Colonic mucosa (tissue), 4 donors: ENCODE measurements at places on chromosomes 2 and 18. TPM values are rescaled to one million over a fixed set of nuclear protein-coding genes. Genes with fewer than 3 reads are reported as not detected.

DNA sequence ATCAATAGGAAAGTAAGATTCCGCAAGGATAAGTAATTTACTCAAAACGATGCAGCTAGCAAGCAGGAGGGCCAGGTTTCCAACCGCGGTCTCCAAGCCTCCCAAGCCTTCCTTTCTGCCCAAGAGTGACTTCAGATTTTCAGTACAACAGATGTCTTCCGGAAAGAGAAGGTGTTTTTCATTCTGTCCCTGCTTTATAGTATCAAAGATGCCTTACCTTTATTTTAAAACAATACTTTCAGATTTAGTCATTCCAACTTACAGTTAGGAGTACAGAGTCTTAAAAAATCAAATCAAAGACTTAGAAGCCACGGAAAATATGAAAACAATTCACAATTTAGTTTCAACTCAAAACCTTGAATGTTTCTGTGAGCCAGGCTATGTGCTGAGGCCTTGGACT is 43.6 kb downstream of the CYB5A start:
- H3K27me3 ChIP-seq, result no peaks in the 10 kb centered on the region
- H3K27ac ChIP-seq, result no peak overlapping the region
- no peak for DNase-seq
- H3K4me3 ChIP-seq, result no peak overlapping the region

- H3K27ac ChIP-seq, result no peak overlapping the region
- H3K4me1 ChIP-seq, result no peaks in the 10 kb centered on the region
- H3K4me3 ChIP-seq, result no peak overlapping the region
- no peaks in the 10 kb centered on the region for H3K27me3 ChIP-seq
- no peak for DNase-seq
These were observed 18.5 kb upstream of the FAM171B start for GRCh38 chr2:186675380-186675779.

DNA sequence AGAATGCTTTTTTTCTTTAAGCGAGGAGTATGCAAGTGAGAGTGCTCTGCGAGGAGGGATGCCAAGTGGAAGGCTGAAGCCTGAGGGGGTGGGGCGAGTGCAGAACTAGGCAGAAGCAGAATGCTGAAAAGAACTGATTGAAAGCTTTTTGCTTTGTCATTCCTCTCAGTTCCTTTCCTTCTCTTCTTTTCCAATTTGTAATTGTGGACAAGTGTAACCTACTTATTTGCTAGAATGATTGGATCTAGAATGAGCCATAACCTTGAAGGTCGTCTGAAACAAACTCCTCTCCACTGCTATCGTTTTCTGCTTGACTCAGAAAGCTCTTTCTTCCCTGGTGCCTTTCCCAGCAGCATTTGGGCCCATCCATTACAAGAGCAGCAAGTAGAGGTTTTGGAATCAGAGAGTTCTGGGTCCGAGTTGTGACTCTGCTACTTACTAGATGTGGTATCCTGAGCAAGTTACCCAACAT is 115.3 kb downstream of the METTL8 start:
- H3K27ac ChIP-seq, result no peak overlapping the region
- no peak overlapping the region for H3K4me3 ChIP-seq
- no peaks in the 10 kb centered on the region for H3K27me3 ChIP-seq
- no peak for DNase-seq
- H3K4me1 ChIP-seq, result no peaks in the 10 kb centered on the region

GRCh38 chr2:168338803-168339437 is 91.5 kb upstream of the STK39 start:
- H3K27ac ChIP-seq, result no peak overlapping the region
- no peak overlapping the region for H3K4me3 ChIP-seq
- H3K27me3 ChIP-seq, result no peaks in the 10 kb centered on the region
- DNase-seq, result no peak
- H3K36me3 ChIP-seq, result no peaks in the 10 kb centered on the region
- no peaks in the 10 kb centered on the region for H3K4me1 ChIP-seq

- no peaks in the 10 kb centered on the region for H3K4me1 ChIP-seq
- H3K27me3 ChIP-seq, result no peaks in the 10 kb centered on the region
- no peak overlapping the region for H3K27ac ChIP-seq
- DNase-seq, result no peak
- no peak overlapping the region for H3K4me3 ChIP-seq
- no peaks in the 10 kb centered on the region for H3K36me3 ChIP-seq
These were observed 420.5 kb downstream of the STK39 start for GRCh38 chr2:167826906-167827305.

The RAD51AP2 gene
- 0.12 TPM for total RNA-seq

DNA sequence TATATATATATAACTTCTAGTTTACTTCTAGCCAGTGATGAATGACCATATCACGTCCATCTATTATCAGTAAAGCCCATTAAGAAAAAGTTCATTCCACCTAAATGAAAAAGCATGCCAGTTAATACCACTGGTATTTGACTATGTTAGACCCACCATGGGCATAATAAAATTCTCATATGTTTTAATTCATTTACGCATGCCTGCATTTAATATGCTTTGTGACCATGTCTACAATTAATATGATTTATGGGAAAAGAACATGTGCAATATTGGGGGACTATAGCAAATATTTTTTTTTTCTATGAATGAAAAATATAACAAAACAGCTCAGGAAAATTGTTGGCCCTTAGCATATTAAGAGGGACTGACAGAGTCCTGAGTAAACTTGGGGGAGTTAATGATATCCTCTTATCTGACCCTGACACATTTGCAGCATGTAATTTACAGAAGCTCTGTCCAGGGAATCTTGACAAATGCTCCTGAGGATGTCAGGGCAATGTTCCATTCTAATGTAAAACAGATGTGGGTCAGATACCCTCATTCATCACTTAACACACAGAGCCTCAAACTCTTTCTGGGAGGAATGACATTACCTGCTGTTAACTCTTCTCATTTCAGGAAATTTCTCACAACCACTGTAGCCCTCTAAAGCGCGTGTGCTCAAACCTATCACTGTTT is 90.6 kb downstream of the PAX3 start:
- no peak overlapping the region for H3K27ac ChIP-seq
- no peaks in the 10 kb centered on the region for H3K36me3 ChIP-seq
- no peak for DNase-seq
- no peaks in the 10 kb centered on the region for H3K27me3 ChIP-seq
- H3K4me1 ChIP-seq, result no peaks in the 10 kb centered on the region

The SYT4 gene
- total RNA-seq, result 1.2 TPM

DNA sequence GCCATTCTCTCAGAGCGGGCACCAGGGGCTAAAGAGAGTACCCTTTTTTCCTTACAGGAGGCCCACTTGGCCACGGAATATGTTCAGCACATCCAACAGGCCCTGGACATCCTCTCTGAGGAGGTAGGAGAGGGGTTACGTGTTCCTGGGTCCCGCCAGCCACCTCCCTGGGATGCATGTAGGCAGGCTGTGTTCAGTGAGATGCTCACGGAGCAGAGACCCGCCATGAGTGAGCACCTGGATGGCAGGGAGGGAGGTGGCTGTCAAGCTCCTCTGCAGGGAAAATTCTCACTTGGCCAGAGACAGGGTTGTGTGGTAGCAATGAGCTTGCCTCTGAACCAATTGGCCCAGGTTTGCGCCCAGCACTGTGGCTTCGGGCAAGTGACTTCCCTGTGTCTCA is 123.1 kb upstream of the PPP1CB start:
- H3K27ac ChIP-seq, result no peak overlapping the region
- H3K27me3 ChIP-seq, result no peaks in the 10 kb centered on the region
- no peak for DNase-seq
- H3K4me3 ChIP-seq, result no peak overlapping the region

The SLC11A1 gene
- 1.8 TPM for total RNA-seq

The LINC00305 gene
- total RNA-seq, result not detected

GRCh38 chr2:121634354-121635307 is 14.6 kb downstream of the CLASP1 start:
- H3K27me3 ChIP-seq, result no peaks in the 10 kb centered on the region
- no peaks in the 10 kb centered on the region for H3K36me3 ChIP-seq
- H3K4me1 ChIP-seq, result no peaks in the 10 kb centered on the region
- no peak overlapping the region for H3K4me3 ChIP-seq
- DNase-seq, result no peak
- H3K27ac ChIP-seq, result no peak overlapping the region

DNA sequence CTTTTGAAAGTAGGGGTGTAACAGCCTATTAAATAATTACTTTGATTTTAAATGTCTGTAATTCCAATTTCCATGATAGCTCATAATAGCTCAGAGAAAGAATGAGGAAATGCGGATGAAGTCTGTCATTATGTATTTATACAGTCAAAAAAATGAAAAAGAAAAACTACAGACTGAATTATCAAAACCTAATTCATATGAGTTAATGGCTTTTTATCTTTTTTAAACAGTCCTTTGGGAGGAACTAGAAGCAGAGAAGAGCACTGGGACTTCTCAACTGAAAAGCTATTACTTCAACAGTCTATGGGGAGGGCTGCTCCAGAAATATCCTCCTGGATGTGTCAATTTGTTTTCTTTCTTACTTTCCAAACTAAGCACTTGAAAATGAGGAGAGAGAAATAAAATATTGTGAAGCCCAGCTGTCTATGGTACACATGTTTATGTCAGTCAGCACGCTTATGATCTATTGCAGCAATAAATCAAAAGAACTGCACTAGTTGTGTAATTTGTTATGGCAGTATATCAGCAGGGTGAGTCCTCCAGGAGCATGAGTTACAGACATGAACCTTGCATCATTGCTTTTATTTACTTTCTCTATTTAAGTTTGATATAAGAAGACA is 1550.2 kb downstream of the LRP1B start:
- no peak overlapping the region for H3K27ac ChIP-seq
- H3K4me1 ChIP-seq, result no peaks in the 10 kb centered on the region
- DNase-seq, result no peak
- no peaks in the 10 kb centered on the region for H3K36me3 ChIP-seq
- H3K4me3 ChIP-seq, result no peak overlapping the region
- no peaks in the 10 kb centered on the region for H3K27me3 ChIP-seq

- H3K4me1 ChIP-seq, result no peaks in the 10 kb centered on the region
- H3K27me3 ChIP-seq, result peaks cover 14% of the 10 kb centered on the region
- no peak overlapping the region for H3K27ac ChIP-seq
- no peaks in the 10 kb centered on the region for H3K36me3 ChIP-seq
- H3K4me3 ChIP-seq, result no peak overlapping the region
These were observed 7.3 kb upstream of the ASIC4 start for GRCh38 chr2:219506802-219507526.

DNA sequence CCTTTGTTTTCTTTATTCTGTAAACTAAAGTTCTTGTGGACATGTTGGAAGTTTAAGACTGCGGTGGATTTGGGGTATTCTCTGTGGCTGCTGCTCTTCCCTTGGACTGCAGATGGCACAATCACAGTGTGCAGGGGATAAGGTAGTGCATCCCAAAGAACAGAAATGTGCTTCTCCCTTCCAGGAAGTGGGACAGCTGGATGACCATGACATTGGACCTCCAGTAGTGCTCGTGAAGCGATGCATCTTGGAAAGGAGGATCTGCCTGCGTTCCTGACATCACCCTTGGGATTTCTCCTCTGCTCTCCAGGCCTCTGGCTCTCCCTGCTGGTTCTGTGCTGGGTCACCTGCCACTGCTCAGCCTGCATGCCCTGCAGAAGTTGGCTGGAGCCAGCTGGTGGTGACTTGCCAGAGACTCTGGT is 109.9 kb downstream of the SLC4A3 start:
- no peaks in the 10 kb centered on the region for H3K36me3 ChIP-seq
- no peaks in the 10 kb centered on the region for H3K4me1 ChIP-seq
- no peaks in the 10 kb centered on the region for H3K27me3 ChIP-seq
- no peak for DNase-seq

The KCTD1 gene
- total RNA-seq, result 13.6 TPM

GRCh38 chr2:32484937-32485336 is 128.1 kb downstream of the BIRC6 start:
- no peaks in the 10 kb centered on the region for H3K4me1 ChIP-seq
- H3K36me3 ChIP-seq, result peaks cover 11% of the 10 kb centered on the region
- no peaks in the 10 kb centered on the region for H3K27me3 ChIP-seq
- no peak for DNase-seq
- H3K4me3 ChIP-seq, result no peak overlapping the region

- no peaks in the 10 kb centered on the region for H3K4me1 ChIP-seq
- no peak for DNase-seq
- no peaks in the 10 kb centered on the region for H3K36me3 ChIP-seq
- peaks cover 3% of the 10 kb centered on the region for H3K27me3 ChIP-seq
These were observed 119.1 kb downstream of the CCDC74A start for GRCh38 chr2:131646669-131647297.

DNA sequence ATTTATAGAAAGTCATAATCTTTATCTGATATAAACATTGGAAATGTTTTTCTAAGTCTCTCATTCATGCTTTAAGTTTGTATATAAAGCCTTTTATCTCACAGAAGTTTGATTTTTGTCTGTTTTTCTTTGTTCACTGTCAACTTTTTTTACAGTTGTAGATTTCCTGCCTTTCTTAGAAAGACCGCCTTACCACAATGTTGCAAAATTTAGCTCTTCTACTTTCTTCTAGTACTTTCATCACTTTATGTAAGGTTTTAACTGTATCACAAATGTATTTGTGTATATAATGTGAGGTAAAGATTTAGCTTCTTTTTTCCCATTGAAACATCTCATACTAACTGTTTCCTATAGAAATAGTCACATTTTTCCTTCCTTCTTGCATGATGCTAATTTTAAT is 136.1 kb downstream of the DNAH6 start:
- H3K27ac ChIP-seq, result no peak overlapping the region
- H3K4me3 ChIP-seq, result no peak overlapping the region
- no peaks in the 10 kb centered on the region for H3K27me3 ChIP-seq
- H3K4me1 ChIP-seq, result no peaks in the 10 kb centered on the region
- no peaks in the 10 kb centered on the region for H3K36me3 ChIP-seq

- no peak overlapping the region for H3K4me3 ChIP-seq
- H3K27me3 ChIP-seq, result no peaks in the 10 kb centered on the region
- no peak overlapping the region for H3K27ac ChIP-seq
These were observed 209.3 kb upstream of the SOX11 start for GRCh38 chr2:5482929-5483331.

- no peak overlapping the region for H3K4me3 ChIP-seq
- H3K27me3 ChIP-seq, result no peaks in the 10 kb centered on the region
- no peak overlapping the region for H3K27ac ChIP-seq
- H3K36me3 ChIP-seq, result no peaks in the 10 kb centered on the region
- no peak for DNase-seq
These were observed 82.8 kb downstream of the NRP2 start for GRCh38 chr2:205765151-205765550.

The NGEF gene
- total RNA-seq, result 34.0 TPM

DNA sequence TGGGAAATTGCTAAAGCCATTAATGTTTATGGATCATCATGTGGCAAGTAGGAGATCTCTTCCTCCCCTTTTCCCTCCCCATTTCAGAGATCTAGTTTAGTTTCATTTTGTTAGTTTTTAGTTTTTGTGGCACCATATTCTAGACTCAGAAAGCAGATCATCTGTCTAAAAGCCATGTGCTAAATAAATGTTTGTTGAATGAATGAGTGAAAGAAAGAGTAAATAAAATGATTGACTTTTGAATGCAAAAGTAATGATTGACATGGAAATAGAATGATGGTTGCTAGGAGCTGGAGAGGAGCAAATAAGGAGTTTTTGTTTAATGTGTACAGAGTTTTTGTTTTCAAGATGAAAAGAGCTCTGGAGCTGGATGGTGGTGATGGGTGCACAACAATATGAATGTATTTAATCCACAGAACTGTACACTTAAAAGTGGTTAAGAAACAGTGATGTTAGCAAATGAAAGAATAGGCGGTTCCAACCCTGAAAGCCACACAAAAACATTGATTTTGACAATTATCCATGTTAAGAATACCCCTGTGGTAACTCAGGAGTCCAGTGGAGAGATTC is 23.6 kb downstream of the TMEM178A start:
- no peaks in the 10 kb centered on the region for H3K4me1 ChIP-seq
- no peak overlapping the region for H3K27ac ChIP-seq
- H3K36me3 ChIP-seq, result no peaks in the 10 kb centered on the region
- no peaks in the 10 kb centered on the region for H3K27me3 ChIP-seq
- H3K4me3 ChIP-seq, result no peak overlapping the region

- H3K27me3 ChIP-seq, result no peaks in the 10 kb centered on the region
- no peaks in the 10 kb centered on the region for H3K4me1 ChIP-seq
- no peak overlapping the region for H3K4me3 ChIP-seq
- H3K36me3 ChIP-seq, result no peaks in the 10 kb centered on the region
These were observed 9.5 kb downstream of the CHAC2 start for GRCh38 chr2:53777134-53777533.

The STARD6 gene
- not detected for total RNA-seq
